Activated naive CD8-positive, alpha-beta T cell treated with anti-CD3 and anti-CD28 coated beads, Interleukin-2, amount 50 U/mL, for 16 hours (primary cell): ENCODE measurements at places on chromosomes 11 and 22.

- no peak for DNase-seq
These were observed 67.5 kb downstream of the C11orf58 start for GRCh38 chr11:16805938-16806337.

DNA sequence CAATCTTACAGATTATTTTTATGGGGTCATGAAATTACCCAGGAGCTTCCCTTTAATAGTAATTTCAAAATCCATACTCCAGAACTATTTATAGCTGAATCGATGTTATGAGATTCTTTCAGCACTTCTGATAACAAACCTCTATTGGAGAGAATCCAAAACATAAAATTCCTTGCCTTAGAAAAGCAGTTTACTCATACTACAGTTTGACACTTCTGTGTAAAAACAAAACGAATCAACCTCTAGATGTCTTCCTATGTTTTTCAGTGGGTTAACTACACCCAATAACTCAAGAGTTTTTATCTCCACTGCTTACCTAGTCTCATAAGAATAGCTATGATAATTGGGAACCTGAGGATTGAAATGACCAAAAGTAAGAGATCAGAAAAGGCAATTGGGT is 35.6 kb downstream of the KIF18A start:
- DNase-seq: no peak

DNA sequence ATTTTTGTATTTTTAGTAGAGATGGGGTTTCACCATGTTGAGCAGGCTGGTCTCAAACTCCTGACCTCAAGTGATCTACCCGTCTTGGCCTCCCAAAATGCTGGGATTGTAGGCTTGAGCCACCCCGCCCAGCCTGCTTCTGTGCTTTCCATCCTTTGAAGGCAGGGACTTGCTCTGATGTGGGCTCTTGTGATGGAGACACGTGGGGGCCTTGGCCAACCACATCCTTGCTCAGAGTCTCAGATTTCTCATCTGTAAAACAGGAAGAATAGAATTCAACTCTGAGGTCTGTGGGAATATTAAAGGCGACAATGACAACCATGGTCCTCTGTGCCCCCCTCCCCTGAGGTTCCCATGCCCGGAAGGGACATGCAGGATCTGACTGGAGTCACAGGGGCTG is 3.8 kb upstream of the GGA1 start:
- DNase-seq: no peak

DNA sequence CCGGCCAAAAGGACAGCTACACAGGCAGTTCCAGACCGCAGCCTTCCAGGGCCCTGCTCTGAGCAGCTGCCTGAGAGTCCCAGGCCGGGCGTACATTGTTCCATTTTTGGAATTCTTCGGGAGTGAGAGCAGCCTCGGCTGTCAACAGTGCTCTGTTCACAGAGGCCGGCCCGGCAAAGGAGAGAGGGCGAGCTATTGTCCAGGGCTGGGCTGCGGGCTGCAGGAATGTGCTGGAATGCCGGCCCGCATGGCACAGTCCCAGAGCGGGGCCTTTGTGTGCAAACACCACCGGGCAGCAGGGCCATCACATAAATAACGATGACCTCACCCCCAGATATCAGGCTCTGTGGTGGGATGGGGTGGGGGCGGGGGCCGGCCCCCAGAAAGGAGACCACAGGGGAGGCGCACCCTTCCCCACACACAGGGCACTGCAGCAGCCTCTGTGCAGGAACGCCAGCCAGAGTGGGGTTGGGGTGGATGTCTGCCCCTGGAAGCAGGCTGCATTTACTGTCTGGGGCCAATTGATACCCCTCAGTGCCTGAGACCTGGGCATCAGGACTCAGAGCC is 15.8 kb downstream of the LINC01488 start:
- DNase-seq: no peak

DNA sequence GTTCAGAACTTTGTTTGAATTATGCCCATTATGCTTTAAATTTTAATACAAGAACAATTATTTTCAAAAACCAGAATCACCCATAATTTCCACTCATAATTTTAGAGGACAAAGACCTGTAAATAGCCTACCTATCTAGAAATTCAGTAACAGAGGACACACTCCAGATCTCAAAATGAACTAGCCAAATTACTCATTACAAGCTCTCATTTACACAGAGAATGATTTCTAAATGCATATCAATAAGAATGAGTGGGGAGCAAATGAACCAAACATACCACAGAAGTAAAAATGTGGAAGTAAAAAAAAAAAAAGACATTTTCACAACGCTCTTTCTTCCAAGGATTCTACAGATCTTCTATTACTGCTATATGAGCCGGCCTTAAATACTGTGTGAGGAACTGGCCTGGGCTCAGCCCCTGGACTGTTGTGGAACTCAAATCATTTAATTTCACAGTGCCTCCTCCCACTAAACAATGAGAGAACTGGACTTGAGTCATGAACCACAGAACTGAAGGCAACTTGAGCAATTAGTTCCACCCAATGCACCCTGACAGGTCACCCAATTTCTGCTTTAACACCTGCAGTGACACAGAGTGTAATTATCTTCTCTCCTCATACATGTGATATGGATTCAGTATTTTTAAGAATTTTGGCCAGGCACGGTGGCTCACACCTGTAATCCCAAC is 8.0 kb downstream of the MRTFA start:
- DNase-seq: no peak

DNA sequence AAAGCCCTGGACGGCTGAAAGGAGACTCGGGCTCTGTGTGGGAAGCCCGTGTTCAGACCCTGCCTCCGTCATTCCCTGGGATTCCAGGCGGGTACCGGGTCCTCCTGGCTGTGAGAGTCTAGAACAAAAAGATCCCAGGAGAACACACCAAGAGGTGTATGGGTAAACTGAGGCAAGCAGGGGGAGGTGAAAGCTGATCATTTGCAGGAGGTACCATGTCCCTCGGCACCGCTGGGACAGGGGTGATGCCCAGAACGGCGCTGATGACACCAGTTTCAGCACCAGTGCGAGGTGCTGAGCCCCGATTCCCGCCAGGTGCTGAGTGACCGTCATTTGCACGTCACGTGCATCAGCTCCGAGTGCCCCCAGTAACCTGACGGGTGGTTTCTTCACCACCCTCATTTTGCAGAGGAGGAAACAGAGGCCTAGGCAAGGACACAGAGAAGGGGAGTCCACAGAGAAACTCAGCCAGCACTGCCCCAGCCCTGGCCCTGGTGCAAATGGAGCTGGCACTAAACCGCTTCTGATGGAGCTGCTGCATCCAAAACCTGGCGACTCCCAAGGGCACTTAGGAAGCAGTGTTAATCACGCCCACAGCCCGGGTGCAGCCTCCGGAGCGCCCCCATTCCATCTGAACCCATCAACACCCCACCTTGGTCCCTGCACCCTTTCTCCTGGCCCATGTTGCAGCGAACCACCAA is 16.8 kb downstream of the MACROD1 start:
- DNase-seq: no peak

GRCh38 chr22:24421428-24421931 is 5.9 kb upstream of the ADORA2A start:
- DNase-seq: no peak
